Stimulated activated CD8-positive, alpha-beta memory T cell treated with anti-CD3 and anti-CD28 coated beads, Interleukin-15, amount 100 ng/mL, for 48 hours (primary cell): ENCODE measurements at places on chromosomes 16 and 17.

GRCh38 chr17:44768505-44769142 is 9.8 kb downstream of the ADAM11 start:
- no peak for DNase-seq

GRCh38 chr16:86365513-86366273 is 144.6 kb upstream of the FOXF1 start:
- no peak for DNase-seq

- no peak for DNase-seq
Observed at GRCh38 chr17:80133626-80133970, 13.3 kb downstream of the EIF4A3 start.

- no peak for DNase-seq
Observed at GRCh38 chr16:88968589-88969280, 8.3 kb downstream of the CBFA2T3 start.

GRCh38 chr16:9135797-9136196 is 44.4 kb downstream of the HAPSTR1 start:
- DNase-seq = no peak

DNA sequence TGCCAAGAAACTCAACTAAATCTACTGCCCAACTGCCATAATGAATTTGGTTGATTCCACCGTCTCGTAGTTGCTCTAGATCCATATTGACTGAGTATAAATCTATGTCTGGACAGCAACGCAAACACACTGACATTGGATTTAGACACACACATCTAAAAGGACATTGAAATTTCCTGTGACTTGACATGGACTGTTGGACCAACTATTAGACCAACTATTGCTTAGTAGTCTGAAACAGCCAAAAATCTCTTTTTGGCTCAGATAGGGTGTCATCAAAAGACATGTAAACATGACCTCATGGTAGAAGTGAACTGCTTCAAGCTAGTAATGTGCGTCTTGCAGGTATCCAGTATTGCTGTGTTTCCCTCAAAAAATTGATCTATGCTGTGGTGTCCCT is 31.3 kb downstream of the KIAA0513 start:
- DNase-seq = no peak

GRCh38 chr17:41647940-41648410 is 23.6 kb upstream of the KRT17 start:
- DNase-seq = peak; percentile 72

GRCh38 chr16:85857406-85857805 is 41.6 kb upstream of the IRF8 start:
- DNase-seq = no peak

GRCh38 chr17:20009302-20010098 is at the start of gene SPECC1:
SPECC1 (plus strand) TSS chr17:20009359; CDS start chr17:20096652, 87,293 bp downstream.
- peak; percentile 87 for DNase-seq

GRCh38 chr16:89268987-89269735 is 51.7 kb downstream of the ZNF778 start:
- DNase-seq = no peak

- no peak for DNase-seq
Observed at GRCh38 chr16:71217506-71217905, 13.0 kb downstream of the HYDIN start.

DNA sequence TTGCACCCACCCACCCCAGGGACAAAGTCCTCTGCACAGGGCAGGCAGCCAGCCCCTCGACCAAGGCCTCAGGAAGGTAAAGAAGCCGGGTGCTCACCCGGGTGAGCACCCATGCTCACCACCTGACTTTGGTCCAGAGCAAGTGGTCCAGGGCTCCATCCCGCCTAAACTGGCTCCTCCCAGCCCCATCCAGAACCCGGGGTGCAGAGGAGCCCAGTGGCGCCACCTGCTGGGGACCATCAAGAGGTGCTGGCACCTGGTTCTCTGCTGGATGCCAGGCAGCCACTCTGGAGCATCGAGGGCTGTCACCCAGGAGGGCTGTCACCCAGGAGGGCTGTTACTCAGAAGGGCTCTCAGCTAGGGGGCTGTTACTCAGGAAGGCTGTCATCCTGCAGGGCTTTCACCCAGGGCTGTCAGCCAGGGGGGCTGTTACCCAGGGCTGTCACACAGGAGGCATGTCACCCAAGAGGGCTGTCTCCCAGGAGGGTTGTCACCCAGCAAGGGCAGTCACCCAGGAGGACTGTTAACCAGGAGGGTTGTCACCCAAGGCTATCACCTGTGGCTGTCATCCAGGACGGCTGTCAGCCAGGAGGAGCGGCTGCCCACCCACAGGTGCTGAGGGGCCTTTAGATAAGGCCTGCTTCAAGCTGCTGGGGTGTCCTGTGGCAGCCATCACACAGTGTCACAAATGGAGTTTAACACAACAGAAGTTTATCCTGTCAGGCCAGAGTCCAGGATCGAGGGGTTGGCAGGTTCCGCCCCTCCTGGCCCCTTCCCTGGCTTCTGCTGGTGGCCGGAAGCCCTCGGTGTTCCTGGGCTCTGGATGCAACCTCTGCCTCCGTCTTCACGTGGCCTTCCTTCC is 98.5 kb downstream of the TNFRSF13B start:
- DNase-seq = peak; percentile 14
